ENCODE measurements at places on chromosomes 2 and 18.

GRCh38 chr2:138711812-138712211, 68.4 kb downstream of the NXPH2 start:
- no peak for DNase-seq
- H3K27ac ChIP-seq, result no peak overlapping the region
- peaks cover 4% of the 10 kb centered on the region for H3K4me1 ChIP-seq
- no peaks in the 10 kb centered on the region for H3K36me3 ChIP-seq

DNA sequence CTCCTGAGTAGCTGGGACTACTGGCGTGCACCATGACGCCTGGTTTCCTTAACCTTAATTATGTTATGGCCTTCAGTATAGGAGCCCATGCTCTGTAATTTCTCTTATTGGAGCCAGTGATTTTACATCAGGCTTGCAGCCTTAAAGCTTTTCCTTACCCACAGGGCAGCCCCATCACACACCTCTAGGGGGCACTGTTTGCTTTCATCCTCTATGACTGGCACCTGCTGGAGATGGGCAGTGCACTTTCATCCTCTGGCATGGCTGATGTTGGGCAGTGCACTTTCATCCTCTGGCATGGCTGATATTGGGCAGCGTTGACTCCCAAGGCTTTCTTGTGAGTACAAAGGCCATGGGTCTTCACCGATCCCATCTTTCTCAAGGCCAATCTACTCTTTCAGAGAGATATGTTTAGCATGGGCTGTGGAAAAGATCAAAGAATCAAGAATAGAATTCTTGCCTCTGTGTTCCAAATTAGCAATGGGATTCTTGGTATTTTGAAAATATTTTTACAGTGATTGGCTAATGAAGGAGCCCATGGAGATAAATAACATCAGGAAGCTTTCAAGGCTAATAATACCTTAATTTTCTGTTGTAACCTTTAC, 80.7 kb upstream of the MEX3C start:
- no peaks in the 10 kb centered on the region for H3K4me1 ChIP-seq
- no peaks in the 10 kb centered on the region for H3K27me3 ChIP-seq
- peak; percentile 54 for DNase-seq
- no peak overlapping the region for H3K27ac ChIP-seq

DNA sequence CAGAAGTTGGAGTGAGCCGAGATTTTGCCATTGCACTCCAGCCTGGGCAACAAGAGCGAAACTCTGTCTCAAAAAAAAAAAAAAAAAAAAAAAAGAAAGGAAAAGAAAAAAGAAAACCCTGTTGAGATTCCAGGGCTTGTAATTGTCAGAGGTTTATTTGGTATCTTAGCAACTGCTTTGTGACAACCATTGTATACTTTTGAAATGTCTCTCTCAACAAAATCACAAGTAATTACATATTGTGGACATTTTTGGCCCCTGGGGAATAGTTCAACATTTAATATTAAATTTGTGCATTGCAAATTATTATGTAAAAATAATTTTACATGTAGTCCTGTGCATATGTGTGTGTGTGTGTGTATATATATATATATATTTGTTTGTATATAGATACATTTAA, 270.8 kb downstream of the GALNT13 start:
- H3K27me3 ChIP-seq, result no peaks in the 10 kb centered on the region
- no peak overlapping the region for H3K4me3 ChIP-seq
- no peak overlapping the region for H3K27ac ChIP-seq
- H3K4me1 ChIP-seq, result no peaks in the 10 kb centered on the region
- no peak for DNase-seq

GRCh38 chr2:216034065-216034464, 20.7 kb upstream of the MREG start:
- H3K4me1 ChIP-seq, result peaks cover 4% of the 10 kb centered on the region
- peak; percentile 64 for DNase-seq
- H3K4me3 ChIP-seq, result no peak overlapping the region
- H3K36me3 ChIP-seq, result no peaks in the 10 kb centered on the region

- H3K4me3 ChIP-seq, result no peak overlapping the region
- H3K27ac ChIP-seq, result no peak overlapping the region
- H3K4me1 ChIP-seq, result no peaks in the 10 kb centered on the region
- DNase-seq, result no peak
- no peaks in the 10 kb centered on the region for H3K27me3 ChIP-seq
These were observed 4.4 kb downstream of the ACTG2 start for GRCh38 chr2:73897240-73897583.

- H3K4me1 ChIP-seq, result no peaks in the 10 kb centered on the region
- H3K36me3 ChIP-seq, result no peaks in the 10 kb centered on the region
- no peak overlapping the region for H3K4me3 ChIP-seq
- DNase-seq, result no peak
- no peaks in the 10 kb centered on the region for H3K27me3 ChIP-seq
These were observed 11.2 kb upstream of the NAPG start for GRCh38 chr18:10514601-10515000.

All from trophoblast cell (in vitro differentiated cells and primary cell).